ENCODE measurements at places on chromosomes 2 and 18.

DNA sequence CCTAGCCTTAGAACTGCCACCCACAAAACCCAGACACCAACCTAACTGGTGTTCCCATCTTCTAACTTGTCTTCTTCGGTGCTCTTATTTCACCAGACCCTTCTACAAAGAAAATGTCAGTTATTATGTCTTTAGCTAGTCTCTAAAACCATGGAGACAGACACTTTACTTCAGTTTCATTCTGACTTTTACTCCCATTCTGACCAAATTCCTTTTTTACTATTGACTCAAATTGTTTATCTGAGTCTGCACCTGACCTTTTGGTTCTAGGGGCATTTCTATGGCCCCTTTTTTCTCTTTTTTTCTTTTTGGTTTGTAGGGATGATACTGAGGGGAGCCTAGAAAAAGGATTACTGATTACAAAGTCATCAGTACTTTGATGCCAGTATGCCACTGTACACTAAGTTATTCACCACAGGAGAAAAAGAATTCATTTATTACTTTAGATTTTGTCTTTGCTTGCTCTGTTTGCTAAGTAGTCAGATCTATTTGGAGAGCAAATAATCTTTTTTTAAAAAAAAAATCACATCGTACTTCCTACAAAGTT lies 6.8 kb upstream of the SLC1A4 start:
- DNase-seq = no peak

- DNase-seq = no peak
Observed at GRCh38 chr18:46939337-46939963, 22.0 kb downstream of the KATNAL2 start.

- DNase-seq = no peak
Observed at GRCh38 chr18:46546111-46546640, 110.8 kb downstream of the LOXHD1 start.

GRCh38 chr18:35289727-35290093 lies 319 bp downstream of the ZSCAN30 start:
- no peak for DNase-seq

DNA sequence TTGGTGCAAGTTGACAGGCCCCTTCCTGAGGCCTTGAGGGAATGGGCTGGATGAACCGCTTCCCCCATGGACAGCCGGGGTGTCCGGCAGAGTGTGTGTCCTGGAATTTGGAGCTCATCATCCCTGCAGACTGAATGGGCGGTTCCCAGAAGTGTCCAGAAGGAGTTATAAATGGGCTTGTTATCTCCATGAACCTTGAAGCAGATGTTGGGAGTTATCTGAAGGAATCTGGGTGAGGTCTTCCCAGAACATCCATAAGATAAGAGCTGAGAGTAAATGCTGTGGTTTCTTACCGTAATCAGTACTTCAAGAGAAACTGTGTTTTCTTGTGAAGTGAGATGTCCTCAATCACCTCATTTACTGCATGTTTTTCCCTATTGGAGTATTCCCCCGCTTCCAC lies 21.1 kb downstream of the PLB1 start:
- no peak for DNase-seq

GRCh38 chr2:109545828-109546713 lies 67.7 kb downstream of the SEPTIN10 start:
- peak; percentile 32 for DNase-seq

DNA sequence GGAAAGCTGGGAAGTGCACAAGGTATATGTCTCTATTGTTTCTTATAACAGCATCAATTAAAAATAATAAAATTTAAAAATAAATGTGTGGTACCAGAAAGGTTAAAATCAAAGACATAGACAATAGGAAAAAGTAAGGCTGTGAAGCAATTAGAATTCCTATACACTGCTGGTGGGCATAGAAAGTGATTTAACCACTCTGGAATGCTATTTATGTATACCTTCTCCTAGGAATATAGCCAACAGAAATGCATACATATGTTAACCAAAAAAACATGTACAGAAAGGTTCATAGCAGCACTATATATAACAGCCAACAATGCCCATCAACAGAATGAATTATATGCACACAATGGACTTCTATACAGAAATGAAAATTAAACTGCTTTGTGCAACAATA lies 43.0 kb downstream of the WDSUB1 start:
- DNase-seq = no peak

GRCh38 chr2:189798312-189799029 lies 14.2 kb downstream of the PMS1 start:
- no peak for DNase-seq

Data from stimulated activated CD8-positive, alpha-beta memory T cell treated with anti-CD3 and anti-CD28 coated beads, Interleukin-4, amount 100 ng/mL, for 4 hours (primary cell).